ENCODE measurements at places on chromosomes 11 and 22.

- no peak for DNase-seq
Observed at GRCh38 chr11:45828996-45829395, 18.3 kb upstream of the CRY2 start.

GRCh38 chr11:33959855-33960400 lies 68.1 kb upstream of the LMO2 start:
- no peak for DNase-seq

DNA sequence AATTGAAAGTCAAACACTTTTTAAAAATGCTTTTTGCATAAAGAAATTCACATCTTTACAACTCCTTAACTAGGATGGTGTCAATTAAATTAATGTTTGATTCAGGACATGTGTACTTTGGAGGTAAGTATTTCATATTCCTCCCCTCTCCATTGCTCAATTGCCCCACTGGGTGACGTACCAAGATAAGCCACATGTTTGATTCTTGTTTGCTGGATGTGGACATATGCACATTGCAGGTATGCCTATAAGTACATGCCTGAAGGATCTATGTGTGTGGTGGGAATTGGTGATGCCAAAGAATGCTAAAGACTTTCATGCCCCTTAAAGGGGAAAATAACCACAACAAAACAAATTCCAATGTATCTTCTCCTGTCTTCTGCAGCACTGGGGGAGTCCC lies 5.8 kb downstream of the CD44 start:
- no peak for DNase-seq

- no peak for DNase-seq
Observed at GRCh38 chr11:76598426-76598839, 72.1 kb downstream of the LRRC32 start.

GRCh38 chr11:75465701-75466531 lies 32.9 kb upstream of the KLHL35 start:
- DNase-seq: no peak

GRCh38 chr11:106889718-106890117 lies 128.6 kb downstream of the GUCY1A2 start:
- DNase-seq: no peak

- no peak for DNase-seq
Observed at GRCh38 chr22:35995772-35996171, 32.9 kb downstream of the RBFOX2 start.

DNA sequence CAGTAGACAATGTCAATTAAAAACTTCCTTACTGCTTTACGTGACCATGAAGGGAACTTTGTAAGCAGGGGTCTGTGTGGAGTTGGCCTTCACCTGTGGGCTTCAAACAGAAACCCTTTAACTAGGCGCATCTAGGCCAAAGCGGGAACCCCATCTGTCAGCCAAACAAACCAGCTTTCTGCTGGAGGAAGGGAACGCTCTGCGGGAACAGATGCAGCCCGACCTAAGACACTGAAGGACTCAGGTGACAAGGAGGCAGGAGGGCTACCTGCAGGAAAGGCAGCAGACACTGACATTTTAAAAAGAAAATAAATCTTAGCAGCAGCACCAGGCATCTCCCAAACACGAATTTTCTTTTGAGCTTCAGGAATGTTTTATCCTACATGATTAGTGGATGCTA lies 78.4 kb downstream of the CADM1 start:
- no peak for DNase-seq

DNA sequence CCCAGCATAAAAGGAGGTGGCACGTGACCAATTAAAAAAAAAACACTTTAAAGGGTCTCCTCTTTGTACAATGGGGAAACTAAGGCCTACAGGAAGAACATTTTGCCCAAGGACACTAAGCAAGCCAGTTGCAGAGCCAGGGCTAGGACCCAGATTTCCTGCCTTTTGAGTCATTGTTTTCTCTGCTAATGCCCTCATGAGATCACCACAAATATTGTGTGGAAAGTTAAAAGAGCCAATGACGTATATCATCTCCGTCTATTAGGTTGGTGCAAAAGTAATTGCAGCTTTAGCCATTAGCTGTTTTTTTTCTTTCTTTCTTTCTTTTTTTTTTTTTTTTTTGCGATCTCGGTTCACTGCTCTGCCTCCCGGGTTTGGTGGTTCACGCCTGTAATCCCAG lies 24.1 kb upstream of the LRRC32 start:
- no peak for DNase-seq

DNA sequence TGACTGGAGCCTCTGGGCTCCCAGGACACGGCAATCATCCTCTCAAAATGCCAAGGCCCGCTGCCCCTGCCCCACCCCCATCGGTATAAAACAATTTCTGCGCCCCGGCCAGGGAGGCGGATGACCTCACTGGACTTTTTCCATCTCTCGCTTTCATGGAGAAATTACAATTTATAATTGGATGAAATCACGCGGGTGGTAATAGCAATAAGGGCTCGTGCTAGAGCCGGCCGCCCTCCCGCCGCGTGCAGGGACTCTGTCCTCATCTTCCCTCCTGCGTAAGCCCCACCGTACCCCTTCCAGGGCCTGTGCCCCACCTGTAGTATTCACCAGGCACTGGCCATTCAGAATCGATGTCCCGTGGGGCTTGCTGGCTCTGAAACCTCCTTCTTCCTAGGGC lies 64.5 kb downstream of the MACROD1 start:
- DNase-seq: no peak

GRCh38 chr11:9802291-9802861 lies 138.5 kb downstream of the SWAP70 start:
- no peak for DNase-seq

GRCh38 chr11:115470928-115471327 lies 33.3 kb downstream of the CADM1 start:
- DNase-seq: no peak

DNA sequence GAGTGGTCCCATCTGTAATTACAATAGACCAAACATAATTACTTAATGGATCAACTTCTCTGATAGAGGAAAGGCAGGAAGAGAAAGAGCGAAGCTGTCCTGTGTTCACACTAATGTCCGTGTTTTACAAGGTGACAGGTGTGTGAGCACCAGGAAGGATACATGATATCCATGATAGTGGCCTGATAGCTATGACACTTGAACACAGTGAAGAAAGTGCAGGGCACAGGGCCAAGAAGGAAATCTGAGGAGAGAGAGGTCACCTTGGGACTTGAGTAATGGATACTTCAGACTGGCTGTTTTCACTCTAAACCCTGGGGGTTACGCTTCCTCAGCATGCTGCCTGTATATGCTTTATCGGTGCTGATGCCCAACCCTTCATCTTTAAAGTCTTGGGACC lies 29.4 kb downstream of the TUB start:
- no peak for DNase-seq

DNA sequence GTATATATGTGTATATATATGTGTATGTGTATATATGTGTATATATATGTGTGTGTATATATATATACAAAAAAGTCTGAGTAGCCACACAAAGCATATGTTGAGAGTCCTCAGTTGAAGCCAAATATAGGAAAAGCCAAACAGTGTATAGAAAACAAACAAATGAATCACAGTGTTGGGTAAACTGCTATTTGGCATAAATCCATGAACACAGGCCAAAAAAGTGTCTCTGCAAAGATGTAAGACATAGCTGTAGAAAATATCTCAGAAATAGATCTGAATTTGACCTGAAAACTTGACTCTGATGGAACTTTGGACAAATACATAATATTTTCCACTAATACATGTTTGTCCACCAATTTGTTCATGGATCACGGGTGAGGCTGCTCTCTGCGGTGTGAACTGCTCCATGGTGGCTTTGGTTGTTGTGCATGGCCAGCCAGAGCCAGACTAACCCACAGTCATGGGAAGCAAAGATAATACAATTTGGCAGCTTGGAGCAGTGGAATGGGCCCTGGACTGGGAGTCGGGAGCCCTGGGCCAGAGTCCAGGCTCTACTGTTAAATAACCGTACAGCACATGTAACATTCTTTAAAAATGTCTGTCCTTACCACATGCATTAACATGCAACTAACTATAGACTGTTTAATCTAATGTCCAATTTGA lies 76.9 kb upstream of the EED start:
- DNase-seq: no peak

DNA sequence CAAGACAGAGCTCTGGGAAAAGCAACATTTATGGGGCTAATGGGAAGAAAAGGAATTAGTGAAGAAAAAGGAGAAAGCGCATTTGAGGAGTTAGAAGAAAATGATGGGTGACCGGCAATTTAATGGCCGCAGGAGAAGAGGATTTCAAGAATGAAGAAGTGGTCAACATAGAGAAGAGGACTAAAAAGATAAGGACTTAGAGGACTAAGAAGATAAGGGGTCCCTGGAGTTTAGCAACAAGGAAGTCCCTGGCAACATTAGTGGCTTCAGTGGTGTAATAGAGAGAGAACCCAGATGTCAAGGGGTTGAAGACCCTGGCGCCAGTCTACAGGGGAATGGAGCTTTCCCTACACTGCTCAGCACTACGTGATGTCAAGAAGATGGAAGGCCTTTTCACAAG lies 32.3 kb downstream of the WEE1 start:
- no peak for DNase-seq

GRCh38 chr11:46951864-46952263 lies 15.3 kb downstream of the CSTPP1 start:
- DNase-seq: no peak

DNA sequence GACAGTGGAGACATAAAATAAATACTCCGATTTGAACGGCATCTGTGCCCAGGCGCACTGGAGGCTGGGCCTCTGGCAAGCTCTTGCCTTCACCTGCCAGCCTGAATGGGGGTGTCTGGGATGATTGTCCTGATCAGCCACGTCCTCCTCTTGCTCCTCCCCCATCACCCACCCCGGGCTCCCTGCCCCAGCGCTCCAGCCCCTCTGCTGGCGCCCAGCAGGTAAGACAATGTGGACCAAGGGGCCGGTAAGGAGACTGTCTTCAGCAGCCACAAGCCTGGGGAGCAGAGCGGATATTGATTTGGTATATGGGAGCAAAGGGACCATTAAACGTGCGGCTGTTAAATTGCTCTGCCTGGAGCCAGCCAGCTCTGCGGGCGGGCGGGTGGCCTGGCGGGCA lies 24.9 kb downstream of the WNT11 start:
- DNase-seq: no peak

- no peak for DNase-seq
Observed at GRCh38 chr11:124394408-124394807, 4.4 kb downstream of the OR8B3 start.
